ENCODE measurements at places on chromosomes 2 and 18.
A peak's percentile ranks its signal among the peaks of the same experiment; 100 is the strongest.

GRCh38 chr2:237281836-237282306 lies 132.1 kb downstream of the COL6A3 start:
- no peak overlapping the region for H3K4me3 ChIP-seq
- H3K27ac ChIP-seq, result no peak overlapping the region
- H3K27me3 ChIP-seq, result no peaks in the 10 kb centered on the region

DNA sequence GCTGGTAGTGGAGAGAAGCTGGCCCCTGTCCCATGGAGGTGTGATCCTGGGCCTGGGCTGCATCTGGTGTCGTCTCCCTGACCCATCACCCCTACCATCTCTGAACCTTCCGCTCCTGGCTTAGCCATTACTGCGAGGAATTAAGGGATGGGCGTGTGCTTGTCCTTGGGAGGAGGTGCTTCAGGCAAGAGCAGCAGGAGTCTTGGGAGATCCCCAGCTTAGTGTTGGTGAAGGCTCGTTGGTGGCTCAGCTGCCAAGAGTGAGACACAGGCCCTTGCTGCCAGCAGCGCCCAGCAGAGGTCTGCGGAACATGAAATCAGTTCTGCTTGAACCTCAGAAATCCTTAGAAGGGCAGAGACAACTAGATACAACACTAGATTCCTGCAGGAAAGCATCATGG lies 59.9 kb upstream of the TGFA start:
- H3K27ac ChIP-seq, result no peak overlapping the region
- H3K27me3 ChIP-seq, result no peaks in the 10 kb centered on the region
- no peaks in the 10 kb centered on the region for H3K4me1 ChIP-seq

DNA sequence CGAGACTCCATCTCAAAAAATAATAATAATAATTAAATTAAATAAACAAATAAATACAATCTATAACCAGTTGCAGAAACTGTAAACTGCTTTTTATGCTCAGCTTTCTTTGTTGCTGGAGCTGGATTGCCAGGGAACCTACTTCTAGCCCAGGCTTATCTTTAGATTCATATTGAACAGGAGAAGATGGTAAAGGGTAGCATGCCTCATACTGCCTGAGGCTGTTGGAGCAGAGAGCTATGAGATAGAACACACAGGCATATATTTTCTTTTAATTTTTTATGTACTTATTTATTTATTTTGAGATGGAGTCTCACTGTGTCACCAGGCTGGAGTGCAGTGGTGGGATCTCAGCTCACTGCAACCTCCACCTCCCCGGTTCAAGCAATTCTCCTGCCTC lies 28.7 kb upstream of the EML4 start:
- H3K36me3 ChIP-seq, result no peaks in the 10 kb centered on the region
- H3K27me3 ChIP-seq, result no peaks in the 10 kb centered on the region
- no peak overlapping the region for H3K27ac ChIP-seq

GRCh38 chr2:191622374-191623320 lies 55.3 kb upstream of the NABP1 start:
- no peak overlapping the region for H3K4me3 ChIP-seq
- H3K27ac ChIP-seq, result no peak overlapping the region
- H3K27me3 ChIP-seq, result no peaks in the 10 kb centered on the region
- H3K36me3 ChIP-seq, result no peaks in the 10 kb centered on the region

GRCh38 chr2:25275575-25275965 lies 66.2 kb downstream of the DNMT3A start:
- H3K27ac ChIP-seq, result peak overlapping the region; percentile 92
- DNase-seq, result no peak
- H3K36me3 ChIP-seq, result peaks cover 4% of the 10 kb centered on the region
- no peaks in the 10 kb centered on the region for H3K27me3 ChIP-seq
- peaks cover 81% of the 10 kb centered on the region for H3K4me1 ChIP-seq
- no peak overlapping the region for H3K4me3 ChIP-seq

DNA sequence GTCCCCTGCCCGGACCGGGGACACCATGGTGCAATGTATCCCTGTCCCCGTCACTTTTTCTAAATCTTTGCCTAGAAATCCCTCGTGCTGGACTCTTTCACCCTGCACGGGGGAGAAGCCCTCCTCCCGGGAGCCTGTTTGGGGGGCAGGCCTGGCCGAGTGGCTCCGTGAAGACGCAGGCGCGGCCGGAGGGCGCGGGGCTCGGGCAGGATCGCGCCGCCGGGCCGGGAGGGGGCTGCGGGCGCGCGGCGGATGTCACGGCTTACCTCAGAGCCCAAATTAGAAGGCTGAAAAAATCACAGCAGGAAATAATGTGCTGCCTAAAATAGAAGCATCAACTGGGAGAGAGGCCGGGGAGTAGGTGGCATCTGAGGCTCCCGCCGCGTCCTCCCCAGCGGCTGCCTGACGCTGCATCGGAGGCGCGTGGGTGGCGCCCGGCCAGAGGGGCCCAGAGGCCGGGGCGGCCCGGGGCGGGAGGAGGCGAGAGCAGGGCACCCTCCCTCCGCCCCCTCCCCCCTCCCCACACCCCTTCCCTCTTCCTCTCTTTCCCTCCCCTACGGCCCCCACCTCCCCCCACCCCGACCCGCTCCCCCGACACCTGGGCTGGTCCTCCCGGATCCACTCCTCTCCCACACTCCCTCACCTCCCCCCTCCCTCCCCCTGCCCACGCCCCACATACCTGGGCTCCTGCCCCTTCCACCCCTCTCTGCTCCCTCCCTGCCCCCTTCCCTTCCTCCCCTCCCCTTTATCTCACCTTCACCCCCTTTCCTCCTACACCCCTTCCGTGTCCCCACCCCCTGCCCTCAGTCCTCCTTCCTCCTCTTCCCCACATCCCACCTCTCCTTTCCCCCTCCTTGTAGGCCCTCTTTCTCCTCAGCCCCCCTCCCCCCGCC lies 51.9 kb downstream of the SLC4A1AP start:
- no peaks in the 10 kb centered on the region for H3K36me3 ChIP-seq
- peaks cover 3% of the 10 kb centered on the region for H3K4me1 ChIP-seq
- DNase-seq, result peak; percentile 30
- H3K27ac ChIP-seq, result no peak overlapping the region
- peak overlapping the region; percentile 48 for H3K4me3 ChIP-seq

DNA sequence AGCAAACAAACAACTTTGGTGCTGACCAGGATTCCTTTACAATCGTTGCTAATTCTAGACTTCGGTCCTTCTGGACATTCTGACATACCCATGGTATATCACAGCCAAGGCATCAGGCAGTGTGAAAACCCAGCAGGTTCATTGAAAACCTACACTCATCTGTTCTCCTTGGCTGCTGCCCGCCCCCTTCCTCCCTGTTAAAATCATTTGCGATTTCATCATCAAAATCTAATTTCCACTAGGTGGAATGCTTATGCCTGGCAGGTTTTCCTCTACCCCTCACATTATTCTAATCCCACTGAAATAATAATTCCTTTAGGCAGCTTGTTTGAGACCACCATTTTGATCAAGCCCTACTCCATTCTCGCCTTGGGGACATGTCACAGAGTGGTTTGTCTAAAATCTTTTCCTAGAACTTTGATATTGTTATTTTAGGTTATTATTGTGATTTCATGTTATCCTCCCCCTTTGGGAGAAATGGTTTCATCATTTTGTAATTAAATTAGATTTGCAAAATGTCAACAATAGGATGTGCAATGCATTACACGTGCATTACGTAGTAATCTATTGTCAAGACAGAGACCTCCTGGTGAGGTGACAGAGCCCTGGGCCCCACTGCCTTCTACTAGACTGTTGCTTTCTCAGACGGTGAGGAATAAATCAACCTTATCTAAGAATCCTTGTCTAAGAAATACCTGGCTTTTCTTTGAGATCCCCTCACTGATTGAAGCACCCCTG lies 31.0 kb upstream of the ASPRV1 start:
- DNase-seq, result no peak
- H3K27me3 ChIP-seq, result no peaks in the 10 kb centered on the region
- no peak overlapping the region for H3K27ac ChIP-seq
- no peaks in the 10 kb centered on the region for H3K4me1 ChIP-seq
- no peaks in the 10 kb centered on the region for H3K36me3 ChIP-seq

- no peaks in the 10 kb centered on the region for H3K27me3 ChIP-seq
- peaks cover 27% of the 10 kb centered on the region for H3K4me1 ChIP-seq
- H3K36me3 ChIP-seq, result no peaks in the 10 kb centered on the region
- H3K4me3 ChIP-seq, result no peak overlapping the region
- no peak overlapping the region for H3K27ac ChIP-seq
- no peak for DNase-seq
Observed at GRCh38 chr2:171430516-171431410, 3.0 kb downstream of the METTL8 start.

DNA sequence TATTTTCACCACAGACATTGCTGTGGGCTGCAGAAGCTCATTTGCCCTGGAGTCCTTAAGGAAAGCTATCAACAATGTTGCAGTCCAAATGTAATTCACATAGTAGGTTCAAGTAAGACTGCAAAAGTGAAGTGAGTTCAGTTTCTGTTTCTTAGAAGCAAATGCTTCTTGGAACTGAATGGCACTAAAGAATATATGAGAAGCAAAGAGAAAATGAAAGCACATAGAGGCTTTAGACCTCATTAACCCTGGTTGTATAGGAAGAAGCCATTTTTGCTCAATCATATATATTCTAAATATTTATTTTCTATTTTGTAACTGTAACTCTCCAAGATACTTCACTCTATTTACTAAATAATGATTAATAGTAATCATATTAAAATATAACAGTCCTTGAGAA lies 292.0 kb downstream of the ZNF804A start:
- no peak for DNase-seq
- no peaks in the 10 kb centered on the region for H3K27me3 ChIP-seq
- H3K4me3 ChIP-seq, result no peak overlapping the region
- H3K36me3 ChIP-seq, result no peaks in the 10 kb centered on the region

Measured in naive thymus-derived CD4-positive, alpha-beta T cell (primary cell).